Activated CD4-positive, alpha-beta T cell treated with anti-CD3 and anti-CD28 coated beads, Interleukin-2, amount 10 ng/mL, durations not matched to agents 24 days and 14 days (primary cell): ENCODE measurements at places on chromosomes 11 and 22. TPM values are rescaled to one million over a fixed set of nuclear protein-coding genes. Genes with fewer than 3 reads are reported as not detected.
A peak's percentile ranks its signal among the peaks of the same experiment; 100 is the strongest.

DNA sequence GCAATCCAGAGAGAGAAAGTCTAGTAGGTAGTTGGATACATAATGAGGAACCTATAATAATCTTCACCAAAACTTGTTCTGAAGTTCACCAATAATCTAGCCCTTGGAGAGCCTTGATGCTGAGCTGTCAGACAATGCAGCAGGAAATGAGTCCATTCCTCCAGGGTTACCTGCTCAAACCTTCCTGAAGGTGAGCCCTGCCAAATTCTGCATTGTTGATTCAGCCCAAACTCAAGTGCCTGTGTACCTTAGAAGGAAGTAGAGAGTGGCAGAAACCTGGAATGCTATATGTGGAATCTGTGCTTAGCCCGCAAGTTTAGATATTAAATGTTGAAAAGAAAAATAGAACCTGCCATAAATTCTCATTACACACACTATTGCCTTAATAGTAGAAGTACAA is 77.4 kb upstream of the SPON1 start:
- H3K4me1 ChIP-seq, result peaks cover 5% of the 10 kb centered on the region
- DNase-seq, result no peak
- H3K27me3 ChIP-seq, result peaks cover 5% of the 10 kb centered on the region
- H3K4me3 ChIP-seq, result no peak overlapping the region
- H3K27ac ChIP-seq, result no peak overlapping the region

DNA sequence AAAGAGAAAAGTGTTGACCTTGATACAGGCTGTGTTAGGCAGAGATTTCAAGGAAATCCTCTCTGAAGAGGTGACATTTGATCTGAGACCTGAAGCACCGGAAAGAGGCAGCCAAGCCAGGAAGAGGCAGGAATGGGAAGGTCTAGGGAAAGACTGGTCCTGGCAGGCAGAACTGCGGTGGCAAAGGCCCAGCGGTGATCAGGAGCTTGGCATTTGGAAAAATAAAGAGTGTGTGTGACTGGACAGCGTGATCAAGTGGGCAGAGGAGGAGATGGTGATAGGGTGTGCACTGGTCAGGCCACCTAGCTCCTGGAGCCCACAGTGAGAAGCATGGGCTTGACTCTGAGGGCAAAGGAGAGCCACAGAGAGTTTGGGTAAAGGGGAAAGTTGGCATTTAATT is 27.2 kb upstream of the GAB4 start:
- DNase-seq, result no peak
- H3K27me3 ChIP-seq, result peaks cover 23% of the 10 kb centered on the region
- H3K27ac ChIP-seq, result no peak overlapping the region
- peak overlapping the region; percentile 48 for H3K4me3 ChIP-seq
- no peaks in the 10 kb centered on the region for H3K4me1 ChIP-seq

The CRYBB2 gene
- total RNA-seq, result not detected in 2 replicates

The CHRNA10 gene
- total RNA-seq, result 2.0 and 2.7 TPM in 2 replicates

The TMEM86A gene
- total RNA-seq, result 0.21 and 0.73 TPM in 2 replicates
